ENCODE measurements at places on chromosomes 5 and 9.

GRCh38 chr9:91037511-91038482 lies 236.2 kb downstream of the SYK start:
- no peak for DNase-seq

DNA sequence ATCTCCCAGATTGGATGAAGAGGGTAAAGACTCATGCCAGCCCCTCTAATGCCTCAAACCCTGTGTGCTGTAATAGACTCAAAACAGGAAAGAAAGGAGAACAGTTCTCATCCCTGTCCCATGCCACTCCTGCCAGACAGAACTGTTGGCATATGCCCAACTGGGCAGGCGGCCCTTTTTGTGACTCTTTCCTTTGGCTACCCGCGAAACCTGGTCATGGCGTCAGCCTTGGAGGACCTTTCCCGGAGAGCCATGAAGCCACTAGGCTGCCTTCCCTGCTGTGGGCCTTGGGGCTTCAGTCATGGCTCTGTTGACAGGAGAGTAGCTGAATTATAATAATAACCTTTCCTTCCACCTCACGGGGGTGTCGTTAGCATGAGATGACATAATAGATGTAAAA lies 75.9 kb upstream of the SEMA6A start:
- no peak for DNase-seq

GRCh38 chr5:95715799-95716461 lies 15.2 kb upstream of the RHOBTB3 start:
- no peak for DNase-seq

DNA sequence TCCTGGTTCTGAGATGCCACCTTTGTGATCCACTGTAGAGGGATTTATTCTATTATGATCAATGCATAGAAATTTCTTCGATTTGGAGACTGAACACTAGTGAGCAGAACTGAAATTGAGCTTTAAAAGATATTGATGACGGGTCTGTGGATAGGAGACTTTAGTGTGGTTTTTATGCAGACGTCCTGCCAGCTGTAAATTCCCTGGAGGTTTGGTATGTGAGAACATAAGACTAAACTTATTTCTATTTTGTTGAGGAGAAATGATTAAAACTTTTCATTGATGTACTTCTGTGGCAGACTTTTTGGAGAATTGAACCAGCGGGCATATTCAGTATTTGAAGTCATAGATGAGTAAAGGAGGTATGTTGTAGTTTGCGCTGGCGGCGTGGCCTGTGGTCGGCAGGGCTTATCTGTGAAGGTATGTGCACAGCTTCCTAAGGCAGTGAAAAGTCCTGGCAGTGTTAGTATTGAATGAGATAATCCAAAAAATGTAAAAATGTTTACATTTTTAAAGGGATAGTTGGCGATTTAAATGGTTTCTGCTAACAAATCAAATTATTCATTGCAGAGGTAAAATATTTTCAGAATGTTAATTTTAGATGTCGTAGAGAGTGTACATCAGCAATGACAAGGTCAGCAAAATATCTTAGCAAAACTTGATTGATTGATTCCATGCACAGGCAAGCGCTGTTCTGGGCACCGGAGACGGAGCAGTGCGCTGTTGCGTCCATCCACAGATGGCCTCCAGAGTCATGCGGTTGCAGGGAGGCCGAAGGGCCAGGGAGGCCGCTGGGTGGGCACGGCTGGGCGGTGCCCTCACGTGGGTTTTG lies 20.4 kb downstream of the TENT4A start:
- no peak for DNase-seq
